ENCODE measurements at places on chromosomes 6 and 20. TPM values are rescaled to one million over a fixed set of nuclear protein-coding genes. Genes with fewer than 3 reads are reported as not detected.

The CABLES2 gene
- polyA plus RNA-seq = 3.5 TPM

The TFAP2C gene
- polyA plus RNA-seq = 2.1 TPM

The CRIP3 gene
- polyA plus RNA-seq = 11.0 TPM

The BEND6 gene
- polyA plus RNA-seq = 0.98 TPM

The CNBD2 gene
- polyA plus RNA-seq = 28.6 TPM

The TLDC2 gene
- 0.48 TPM for polyA plus RNA-seq

The PTCHD4 gene
- 0.07 TPM for polyA plus RNA-seq
